Stimulated activated CD8-positive, alpha-beta memory T cell treated with anti-CD3 and anti-CD28 coated beads, Interleukin-4, amount 100 ng/mL, for 4 hours (primary cell): ENCODE measurements at places on chromosomes 7 and 10.

DNA sequence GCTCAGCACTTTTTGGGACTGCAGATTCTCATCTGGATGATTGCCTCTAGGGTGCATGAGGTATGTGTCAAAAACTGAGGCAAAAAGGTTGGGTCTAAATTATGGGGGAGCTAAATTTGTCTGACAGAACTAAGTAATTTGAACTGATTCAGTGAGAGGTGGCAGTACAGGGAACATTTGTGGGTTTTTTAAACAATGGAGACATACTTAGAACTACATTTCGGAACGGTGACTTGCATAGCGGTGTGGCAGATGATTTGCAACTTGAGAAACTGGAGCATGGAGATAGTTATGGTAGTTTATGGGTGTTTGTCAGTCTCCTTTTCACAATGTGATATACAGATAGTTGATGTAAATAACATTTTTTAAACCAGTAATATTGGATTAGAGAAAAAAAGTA is 14.6 kb downstream of the TBC1D12 start:
- DNase-seq = no peak

GRCh38 chr10:125231116-125231812 is 70.9 kb upstream of the CTBP2 start:
- no peak for DNase-seq

DNA sequence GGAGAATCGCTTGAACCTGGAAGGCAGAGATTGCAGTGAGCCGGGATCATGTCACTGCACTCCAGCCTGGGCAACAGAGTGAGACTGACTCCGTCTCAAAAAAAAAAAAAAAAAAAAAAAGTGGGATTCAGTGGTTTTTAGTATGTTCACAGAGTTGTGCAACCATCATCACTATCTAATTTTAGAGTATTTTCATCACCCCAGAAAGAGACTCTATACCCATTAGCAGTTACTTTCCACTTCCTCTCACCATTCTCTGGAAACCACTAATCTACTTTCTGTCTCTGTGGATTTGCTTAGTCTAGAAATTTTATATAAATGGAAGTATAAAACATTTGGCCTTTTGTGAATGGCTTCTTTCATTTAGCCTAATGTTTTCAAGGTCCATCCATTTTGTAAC is 113.4 kb downstream of the ST7 start:
- DNase-seq = no peak

DNA sequence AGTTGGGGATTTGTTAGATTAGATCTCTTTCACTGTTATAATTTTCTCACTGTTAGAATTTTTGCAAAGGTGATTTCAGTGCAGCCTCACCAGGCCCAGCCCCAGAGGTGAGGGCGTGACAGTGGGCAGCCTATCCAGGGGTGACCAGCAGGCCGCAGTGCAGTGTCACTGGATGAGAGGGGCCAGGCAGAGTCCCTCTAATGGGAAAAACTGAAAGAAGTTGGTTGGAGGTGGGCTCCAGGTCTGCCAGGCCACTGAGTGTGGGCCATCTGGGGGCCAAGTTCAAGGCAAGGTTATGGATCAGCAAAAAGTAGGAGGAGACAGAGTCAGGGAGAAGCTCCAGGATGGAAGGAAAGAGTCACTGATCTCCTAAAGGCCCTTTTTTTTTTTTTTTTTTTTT is 90.5 kb upstream of the SDK1 start:
- DNase-seq = no peak

DNA sequence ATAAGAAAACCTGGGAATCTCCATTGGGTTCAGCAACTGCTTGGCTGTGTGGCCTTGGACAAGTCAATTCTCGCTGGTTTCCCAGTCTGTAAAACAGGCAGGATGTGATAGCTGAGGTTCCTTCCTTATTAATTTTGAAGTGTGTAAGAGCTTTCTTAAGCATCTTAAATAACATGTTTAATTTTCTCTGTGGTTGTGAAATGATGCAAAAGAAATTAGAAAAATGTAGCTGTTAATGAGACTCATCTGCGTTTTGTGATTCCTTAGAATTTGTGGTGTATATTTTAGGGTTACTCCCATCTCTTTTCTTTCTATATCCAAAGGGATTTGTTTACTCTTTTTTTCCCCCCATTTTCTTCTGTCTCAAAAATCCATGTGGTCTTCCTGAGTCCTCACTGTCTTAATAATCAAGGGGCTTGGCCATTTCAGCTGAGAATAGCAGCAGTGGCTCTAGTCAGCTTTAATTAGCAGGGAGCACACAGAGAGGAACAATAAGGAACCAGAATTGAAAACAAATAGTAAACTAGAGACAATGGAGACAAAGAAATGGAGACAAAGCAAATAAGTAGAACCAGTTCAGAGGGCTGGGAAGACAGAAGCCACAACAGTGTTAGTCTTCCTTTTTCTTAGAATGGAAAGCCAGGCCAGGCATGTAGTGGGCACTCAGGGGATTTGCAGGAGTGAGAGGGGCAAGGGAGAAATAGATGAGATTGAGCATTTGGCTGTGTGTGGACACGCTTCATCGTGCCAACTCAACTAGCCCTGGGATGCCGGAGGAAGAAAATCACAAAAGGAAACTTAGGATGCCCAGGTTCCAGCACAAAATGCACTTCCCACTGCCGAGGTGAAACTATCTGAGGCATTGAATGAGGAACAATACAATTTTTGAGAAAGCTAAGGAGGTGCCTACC is 93.9 kb downstream of the CHN2 start:
- DNase-seq = no peak

DNA sequence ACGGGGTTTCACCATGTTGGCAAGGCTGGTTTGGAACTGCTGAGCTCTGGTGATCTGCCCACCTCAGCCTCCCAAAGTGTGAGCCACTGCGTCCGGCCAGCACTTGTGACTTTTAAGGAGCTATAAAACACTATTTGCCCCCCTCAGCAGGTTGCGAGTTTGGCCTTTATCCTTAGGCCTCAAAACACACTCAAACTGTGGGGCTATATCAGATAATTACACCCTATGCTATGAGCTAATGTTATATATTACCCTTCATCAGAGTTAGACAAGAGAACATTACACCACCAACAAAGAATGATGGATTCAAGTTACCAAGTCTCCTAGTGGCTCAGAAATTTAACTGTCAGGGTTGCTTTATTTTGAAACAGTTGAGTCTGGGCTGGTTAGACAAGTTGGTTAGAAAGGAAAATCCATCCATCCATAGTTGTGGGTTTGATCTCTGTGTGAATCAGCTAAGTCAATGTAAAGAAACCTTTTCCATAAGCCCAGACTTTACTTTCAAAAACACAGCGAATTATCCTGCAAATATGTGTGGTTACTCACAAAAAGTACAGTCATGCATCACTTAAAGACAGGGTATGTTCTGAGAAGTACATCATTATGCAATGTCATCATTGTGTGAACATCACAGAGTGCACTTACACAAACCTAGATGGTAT is 115.8 kb downstream of the SEMA3D start:
- DNase-seq = no peak

DNA sequence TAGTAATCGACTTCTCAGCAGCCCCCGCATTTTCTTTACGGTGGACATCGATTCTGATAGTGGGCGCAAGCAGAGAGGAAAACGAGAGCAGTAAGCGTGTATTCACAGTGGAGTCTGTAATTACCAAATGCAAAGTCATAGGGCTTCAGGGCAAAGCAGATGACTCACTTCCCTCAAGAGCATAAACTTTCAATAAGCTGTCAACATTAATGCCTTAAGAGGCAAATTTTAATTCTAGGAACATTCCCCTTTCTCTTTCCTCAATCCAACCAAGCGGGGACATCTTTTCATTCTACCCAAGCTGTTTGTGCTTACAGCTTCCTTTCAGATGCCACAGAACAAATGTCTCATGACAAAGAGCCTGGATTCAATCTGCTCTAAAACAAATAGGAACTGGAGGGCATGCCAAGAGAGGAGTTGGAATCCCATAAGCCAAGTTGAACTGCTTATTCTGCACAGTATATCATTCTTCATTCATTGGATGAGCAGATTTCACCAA is 48.6 kb downstream of the MALSU1 start:
- no peak for DNase-seq

DNA sequence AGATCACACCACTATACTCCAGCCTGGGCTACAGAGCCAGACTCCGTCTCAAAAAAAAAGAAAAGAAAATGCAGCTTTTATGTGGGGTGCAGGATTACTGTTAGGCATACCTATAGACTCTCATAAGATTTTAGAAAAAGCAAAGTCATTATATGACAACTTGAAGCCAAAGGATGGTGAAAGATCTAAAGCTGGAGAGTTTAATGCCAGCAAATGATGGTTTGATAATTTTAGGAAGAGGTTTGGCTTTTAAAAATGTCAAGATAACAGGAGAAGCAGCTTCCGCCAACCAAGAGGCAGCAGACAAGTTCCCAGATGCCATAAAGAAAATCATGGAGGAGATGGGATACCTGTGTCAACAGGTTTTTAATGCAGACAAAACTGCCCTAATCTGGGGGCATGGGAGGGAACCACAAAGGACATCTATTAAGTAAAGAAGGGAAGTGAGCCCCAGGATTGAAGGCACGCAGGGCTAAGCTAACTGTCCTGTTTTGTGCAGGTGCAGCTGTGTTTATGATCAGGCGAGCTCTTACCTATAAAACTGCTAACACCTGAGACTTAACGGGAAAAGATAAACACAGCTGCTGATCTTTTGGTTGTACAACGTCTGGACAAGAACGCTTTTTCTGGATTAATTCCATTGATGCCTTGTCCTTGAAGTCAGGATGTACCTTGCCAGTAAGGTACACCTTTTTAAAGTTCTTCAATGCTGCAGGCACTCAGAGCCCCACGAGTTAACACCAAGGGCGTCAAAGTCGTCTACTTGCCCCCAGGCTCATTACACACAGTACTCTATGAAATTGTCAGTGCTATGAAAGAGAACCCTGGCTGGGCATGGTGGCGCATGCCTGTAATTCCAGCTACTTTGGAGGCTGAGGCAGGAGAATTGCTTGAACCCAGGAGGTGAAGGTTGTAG is 10.5 kb upstream of the ANKRD61 start:
- no peak for DNase-seq

- DNase-seq = no peak
Measured at GRCh38 chr10:44281089-44281613, 103.7 kb downstream of the CXCL12 start.

DNA sequence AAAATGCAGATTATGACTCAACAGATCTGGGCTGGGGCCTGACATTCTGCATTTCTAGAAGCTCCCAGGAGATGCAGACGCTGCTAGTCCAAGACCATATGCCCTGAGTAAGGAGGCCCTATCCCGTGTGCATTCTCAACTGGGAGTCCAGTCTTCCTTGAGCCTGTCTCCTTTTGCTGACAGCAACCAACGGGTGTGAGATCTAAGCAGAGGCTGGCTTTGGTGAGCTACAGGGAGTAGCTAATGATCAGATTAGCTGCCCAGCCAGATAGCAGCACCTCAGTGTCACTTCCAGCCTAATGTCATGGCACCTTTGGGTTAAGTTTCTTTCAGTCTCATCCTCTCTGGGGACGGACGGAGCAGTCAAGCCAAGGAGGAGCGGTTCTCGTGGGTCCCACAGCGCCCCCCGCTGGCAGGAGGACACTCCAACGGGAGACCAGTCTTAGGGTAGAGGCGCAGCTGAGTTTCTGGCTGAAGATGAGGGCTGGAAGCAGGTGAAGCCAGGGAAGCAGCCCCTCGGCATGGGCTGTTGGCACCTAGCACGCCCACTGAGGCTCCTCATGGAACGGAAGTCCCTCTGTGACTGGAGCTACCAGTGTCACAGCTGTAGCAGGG is 154.0 kb downstream of the CCDC3 start:
- no peak for DNase-seq

DNA sequence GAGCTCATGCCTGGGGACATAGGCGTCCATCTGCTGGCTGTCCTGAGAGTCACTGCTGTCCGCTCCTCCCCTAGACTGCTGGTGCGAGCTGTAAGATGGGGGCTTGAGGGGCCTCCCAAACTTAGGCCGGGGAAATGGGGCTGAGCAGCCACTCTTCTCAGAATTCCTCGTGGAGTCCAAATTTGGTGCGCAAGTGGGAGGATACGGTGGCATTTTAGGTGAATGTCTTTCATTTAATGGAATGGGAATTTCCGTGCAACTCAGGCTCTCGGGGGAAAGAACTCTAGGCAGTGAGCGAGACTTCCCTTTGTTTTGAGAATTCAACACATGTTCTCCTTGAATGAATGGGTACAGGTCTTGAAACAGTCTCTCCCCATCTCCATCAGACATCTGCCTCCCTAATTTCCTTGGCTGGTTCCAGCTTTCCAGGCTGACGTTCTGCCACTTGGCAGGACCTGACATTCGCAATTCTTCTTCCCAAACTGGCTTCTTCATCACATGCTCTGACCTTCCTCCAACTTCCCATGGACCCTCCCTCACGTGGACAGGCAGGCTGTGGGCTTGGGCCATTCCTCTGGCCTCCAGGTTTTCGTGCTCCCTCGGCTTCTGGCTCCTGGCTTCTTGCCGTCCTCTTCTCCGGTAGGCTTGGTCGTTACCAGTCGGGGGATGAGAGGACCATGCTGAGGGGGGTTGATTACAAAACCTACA is 30.1 kb downstream of the JCAD start:
- no peak for DNase-seq

- DNase-seq = peak; percentile 6
Measured at GRCh38 chr10:128263891-128264688, 137.9 kb upstream of the MKI67 start.

DNA sequence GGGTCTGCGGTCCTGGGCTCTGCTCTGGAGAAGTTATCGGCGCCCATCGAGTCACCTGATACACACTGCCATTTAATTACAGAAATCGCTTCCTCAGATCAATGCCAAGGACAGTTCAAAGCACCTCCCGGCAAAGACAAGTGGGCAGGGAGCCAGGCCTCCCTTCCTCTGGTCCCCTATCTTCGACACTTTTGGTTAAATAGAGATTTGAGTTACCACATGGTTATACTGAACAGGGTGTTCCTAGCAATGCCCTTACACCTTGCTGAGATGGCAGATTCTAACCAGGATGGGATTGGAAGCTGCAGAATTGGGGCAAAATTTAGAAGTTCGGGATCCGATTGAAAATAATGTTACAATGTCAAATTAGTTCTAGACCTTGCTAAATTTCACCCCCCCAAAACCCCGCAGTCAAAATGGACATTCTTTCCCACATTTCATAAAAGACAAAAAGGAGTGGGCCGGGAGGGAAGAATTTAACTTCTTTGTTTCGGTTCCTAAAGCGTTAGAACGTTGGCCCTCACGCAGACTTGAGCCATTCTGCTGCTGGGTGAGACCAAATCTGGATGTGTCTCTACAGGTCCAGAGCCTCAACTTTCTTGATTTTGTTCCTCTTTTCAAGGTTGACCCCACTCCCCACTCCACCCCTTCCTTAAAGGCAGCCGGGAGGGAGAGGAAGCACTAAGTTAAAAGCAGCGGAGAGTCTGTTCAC is 2.2 kb upstream of the DLX5 start:
- no peak for DNase-seq

DNA sequence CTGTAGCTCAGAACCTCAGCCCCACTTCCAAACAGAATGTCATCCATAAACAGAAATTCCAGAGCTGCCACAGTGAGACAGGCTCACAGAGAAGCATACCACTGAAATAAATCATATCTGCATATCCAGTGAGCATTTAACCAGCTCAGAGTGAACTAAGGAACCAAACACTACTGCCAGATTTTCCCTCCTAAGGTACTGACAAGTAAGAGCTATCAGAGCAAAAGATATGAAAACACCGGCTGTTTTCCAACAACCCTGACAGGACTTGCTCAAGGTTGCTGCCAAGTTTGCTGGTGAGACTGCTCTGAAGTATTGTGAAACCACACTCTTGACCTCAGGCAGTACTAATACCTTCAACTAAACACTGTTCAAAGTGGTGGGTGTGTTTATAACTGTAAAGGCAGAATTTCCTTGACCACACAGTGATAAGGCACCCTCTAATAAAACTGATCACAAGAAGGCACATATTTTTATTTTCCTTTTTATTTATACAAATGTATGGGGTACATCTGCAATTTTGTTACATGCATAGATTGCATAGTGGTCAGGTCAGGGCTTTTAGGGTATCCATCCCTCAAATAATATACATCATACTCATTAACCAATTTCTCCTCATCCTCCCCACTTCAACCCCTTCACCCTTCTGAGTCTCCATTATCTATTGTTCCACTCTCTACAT is 18.3 kb downstream of the SGMS1 start:
- DNase-seq = no peak
